Activated CD4-positive, alpha-beta T cell treated with anti-CD3 and anti-CD28 coated beads, Interleukin-2, amount 50 U/mL, for 24 hours (primary cell): ENCODE measurements at places on chromosomes 16 and 17.

DNA sequence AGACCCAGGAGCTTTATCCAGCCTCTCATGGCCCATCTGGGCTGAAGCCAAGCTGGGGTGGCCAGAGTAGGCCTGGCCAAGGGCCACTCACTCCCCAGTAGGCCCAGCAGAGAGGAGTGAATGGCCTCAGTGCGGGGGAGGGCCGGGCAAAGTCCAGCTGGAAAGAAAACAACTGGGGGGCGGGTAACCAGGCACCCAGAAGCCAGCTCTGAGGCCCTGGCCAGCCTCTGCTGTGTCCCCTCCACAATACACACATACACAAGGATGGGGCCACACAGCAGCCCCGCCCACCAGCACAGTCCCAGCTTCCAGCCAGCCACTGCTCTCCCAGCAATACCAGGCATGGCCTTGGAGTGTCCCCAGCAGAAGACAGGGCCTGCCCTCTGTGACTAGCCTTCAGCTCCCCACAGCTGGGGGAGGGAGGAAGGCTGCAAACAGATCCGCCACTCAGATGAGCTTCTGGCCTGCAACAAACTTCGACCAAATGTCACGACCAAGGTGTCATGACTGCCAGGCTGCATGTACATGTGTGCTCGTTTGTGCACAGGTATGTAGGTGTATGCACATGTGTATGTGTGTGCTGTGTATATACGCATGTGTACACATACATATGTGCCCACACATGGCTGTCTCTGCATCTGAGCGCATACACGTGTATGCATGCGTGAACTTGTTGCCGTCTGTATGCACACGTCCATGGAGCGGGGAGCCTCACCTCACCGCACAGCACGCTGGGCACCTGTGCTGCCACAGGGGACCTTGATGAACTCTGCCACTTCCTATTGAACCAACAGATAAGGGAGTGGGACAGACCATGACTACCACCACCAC lies 5.0 kb downstream of the CARHSP1 start:
- DNase-seq: no peak

DNA sequence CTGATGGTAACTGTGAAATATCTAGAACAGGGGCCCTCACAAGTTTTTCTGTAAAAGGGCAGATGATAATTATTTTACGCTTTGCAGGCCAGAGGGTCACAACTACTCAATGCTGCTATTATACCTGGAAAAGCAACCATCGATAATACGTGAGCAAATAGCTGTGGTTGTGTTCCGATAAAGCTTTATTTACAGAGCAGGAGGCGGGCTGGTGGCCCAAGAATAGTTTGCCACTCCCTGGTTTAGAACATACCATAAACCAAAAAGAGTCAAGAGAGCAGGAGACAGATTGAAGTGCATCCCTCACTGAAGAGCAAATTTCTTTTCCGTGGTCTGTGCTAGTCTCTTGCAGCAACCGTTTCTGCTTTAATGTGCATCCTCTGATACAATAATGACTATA lies 77.9 kb upstream of the DYNLRB2 start:
- no peak for DNase-seq

DNA sequence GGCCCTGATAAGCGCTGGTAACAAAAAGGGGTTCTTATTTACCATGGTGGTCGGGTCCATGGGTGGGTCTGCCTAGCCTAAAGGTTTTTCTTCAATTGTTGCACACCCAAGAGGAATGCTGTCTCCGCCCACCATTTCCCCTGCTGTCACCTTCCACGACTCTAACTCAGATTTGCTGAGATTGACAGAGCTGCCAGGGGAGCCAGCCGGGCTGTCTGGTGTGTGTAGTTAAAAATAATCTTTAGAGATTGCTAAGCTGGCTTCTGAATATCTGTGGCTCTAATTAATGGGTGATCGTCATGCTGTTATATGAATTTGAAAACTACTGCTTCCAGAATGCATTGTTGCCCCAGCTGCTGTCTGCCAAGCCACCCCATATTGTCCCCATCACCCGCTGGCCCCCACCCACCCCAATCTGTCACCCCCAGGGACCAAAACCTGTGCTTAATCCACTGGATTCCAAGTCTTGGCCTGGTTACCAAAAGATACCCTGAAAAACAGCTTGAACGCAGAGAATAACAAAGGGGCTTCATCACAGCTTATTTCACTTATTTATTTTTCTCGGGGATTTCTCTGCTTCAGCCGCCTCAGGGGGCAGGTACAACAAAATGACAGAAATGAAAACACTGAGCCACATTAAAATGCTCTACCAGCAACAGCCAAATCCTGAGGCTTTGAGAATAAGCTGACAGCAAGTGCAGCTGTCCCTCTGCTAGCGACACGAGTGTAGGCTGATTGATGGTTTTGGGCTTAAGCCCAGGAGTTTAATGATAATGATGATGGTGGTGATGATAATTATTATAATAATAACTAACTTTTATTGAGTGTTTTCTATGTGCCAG lies 46.1 kb upstream of the NLK start:
- no peak for DNase-seq

GRCh38 chr17:7292729-7293128 lies 1.7 kb downstream of the YBX2 start:
- no peak for DNase-seq

GRCh38 chr17:9532715-9533114 lies 42.9 kb downstream of the STX8 start:
- DNase-seq: no peak

DNA sequence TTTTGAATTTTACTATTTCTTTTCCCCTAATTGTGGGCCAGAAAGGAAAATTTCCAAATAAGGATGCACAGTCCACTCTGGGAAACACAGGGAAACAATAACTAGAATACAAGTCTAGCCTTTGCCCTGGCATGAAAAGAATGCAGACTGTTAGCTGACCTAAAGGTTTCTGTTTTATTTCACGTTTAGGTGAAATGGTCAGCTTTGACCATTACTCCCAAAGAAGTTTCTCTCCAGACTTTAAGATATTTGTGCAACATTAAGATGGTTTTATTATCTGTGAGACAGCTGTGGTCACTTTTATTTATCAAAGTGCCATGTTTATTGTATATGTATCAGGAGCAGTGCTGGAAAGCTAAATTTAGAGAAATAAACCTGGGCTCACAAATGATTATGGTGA lies 163.9 kb downstream of the SPECC1 start:
- DNase-seq: no peak

- no peak for DNase-seq
Measured at GRCh38 chr17:12070561-12070960, 49.9 kb downstream of the MAP2K4 start.

- no peak for DNase-seq
Measured at GRCh38 chr17:16329519-16330271, 23.6 kb downstream of the CENPV start.
